Hypothalamus (tissue), 51 donors: ENCODE measurements at places on chromosomes 3 and 15.

- DNase-seq = no peak
These were observed 77.4 kb downstream of the FLNB start for GRCh38 chr3:58085616-58086015.

- no peak for DNase-seq
These were observed 6.8 kb upstream of the RTP2 start for GRCh38 chr3:187709155-187709554.

DNA sequence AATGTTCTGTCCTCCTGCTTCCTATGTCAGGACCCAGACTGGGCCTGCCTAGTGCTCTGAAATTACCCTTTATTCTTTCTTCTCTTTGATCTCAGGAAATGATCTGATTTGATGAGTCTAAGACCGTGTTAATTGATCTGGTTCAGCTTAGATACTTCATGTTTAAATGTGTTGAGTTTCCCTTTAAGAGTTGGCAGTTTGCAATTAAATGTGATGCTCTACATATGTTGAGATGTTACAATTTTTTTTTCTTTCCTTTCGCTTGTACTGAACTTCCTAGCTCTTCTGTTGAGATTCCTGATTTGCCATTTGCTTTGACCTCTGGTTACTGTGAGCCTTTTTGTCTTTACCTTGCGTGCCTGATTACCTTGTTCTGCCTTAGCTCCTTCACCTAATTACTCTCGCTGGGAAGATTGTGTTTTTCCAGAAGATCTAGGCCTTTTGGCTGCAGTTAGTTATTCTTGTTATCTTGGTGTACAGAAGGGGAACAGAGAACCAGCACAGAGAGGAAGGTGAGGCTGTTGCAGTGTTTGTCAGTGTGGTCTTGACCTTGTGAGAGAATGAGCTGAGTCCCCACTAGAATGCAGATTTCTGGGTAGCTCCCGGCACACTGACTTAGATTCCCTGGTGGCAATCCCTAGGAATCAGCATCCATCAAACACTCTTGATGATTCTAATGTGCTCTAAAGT is 203.6 kb downstream of the EDEM1 start:
- no peak for DNase-seq

DNA sequence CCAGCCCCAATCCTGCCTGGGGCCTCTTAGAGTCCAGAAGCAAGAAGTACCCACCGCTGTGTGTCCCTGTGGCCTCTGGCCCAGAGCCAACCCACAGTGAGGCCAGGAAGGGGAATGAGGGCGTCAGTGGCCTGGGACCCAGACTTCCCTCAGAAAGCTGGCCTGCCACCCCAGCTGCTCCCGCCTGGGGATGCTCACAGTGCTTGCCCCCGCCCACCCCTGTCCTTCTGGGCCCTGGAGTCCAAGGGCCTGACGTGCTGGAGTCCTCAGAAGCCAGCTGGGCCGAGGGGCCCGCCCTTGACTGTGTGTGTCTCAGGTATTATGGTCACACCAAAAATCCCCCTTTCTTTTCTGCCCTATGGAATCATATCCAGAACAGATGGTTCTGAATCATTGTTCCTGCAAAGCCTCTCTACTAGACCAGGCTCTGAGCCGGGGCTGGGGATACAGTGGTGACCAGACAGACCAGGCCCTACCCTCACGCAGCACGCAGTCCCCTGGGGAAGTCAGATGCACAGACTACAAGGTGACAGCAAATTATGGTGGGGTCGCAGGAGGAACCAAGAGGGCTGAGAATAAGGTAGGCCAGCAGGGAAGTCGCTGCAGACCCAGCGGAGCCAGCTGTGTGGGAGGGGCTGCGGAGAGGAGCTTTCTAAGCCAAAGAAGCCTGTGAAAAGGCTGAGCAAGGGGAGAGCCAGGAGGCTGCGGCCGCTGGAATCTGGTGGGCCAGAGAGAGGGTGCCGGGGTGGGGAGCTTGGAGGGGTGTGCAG is 99.1 kb downstream of the VGLL4 start:
- no peak for DNase-seq

GRCh38 chr3:38270606-38271005 is 5.0 kb downstream of the SLC22A13 start:
- no peak for DNase-seq

- peak; percentile 4 for DNase-seq
These were observed 13.9 kb upstream of the PRICKLE2 start for GRCh38 chr3:64238971-64239667.

DNA sequence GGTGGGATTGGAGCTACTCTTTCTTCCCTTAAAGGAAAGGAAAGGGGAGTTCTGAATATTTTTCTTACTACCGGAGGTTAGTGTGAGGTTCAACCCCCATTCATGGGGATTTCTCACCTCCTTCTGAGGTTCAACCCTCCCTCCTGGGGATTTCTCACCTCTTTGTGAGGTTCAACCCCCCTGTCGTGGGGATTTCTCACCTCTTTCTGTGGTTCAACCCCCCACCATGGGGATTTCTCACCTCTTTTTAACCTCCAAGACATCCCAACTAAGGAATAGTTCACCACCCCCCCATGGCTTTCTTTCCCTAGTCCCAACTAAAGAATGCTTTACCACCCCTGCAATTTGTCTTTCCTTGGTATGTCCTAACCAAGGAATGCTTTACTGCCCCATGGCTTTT is 520.3 kb downstream of the EDEM1 start:
- DNase-seq = no peak

- DNase-seq = no peak
These were observed 1028.3 kb upstream of the NR2F2 start for GRCh38 chr15:95302206-95302605.

- DNase-seq = no peak
These were observed 51.4 kb downstream of the HES1 start for GRCh38 chr3:194187233-194187944.

DNA sequence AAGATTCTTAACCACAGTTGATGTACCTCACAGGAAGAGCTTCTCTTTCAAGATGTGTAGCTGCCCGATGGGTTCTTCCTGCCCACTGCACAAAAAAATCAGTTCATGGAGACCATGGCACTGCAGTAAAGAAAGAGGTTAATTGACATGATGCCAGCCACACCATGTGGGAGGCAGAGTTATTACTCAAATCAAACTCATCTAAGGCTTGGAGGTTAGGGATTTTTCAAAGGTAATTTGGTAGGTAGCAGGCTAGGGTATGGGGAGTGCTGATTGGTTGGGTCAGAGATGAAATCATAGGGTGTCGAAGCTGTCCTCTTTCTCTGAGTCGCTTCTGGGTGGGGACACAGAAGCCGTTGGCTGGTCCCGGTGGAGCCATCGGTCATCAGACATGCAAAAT is 57.4 kb upstream of the BDH1 start:
- DNase-seq = no peak

GRCh38 chr15:88832820-88833730 is 29.8 kb downstream of the ACAN start:
- DNase-seq = no peak
